C1 segment of cervical spinal cord (tissue), 14 donors: ENCODE measurements at places on chromosomes 6 and 20.
A peak's percentile ranks its signal among the peaks of the same experiment; 100 is the strongest.

DNA sequence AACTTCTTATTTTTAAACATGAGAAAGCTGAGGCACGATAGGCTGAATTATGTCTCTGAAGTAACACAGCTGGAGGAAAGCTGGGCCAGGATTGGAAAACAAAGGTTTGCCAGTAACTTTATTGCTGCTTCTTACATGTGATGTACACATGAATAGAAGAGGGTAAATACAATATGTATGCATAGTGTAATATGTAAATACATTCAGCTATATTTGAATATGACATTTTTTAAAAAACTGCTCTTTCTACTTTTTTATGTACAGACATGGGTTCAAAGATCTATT is 90.2 kb downstream of the ADTRP start:
- DNase-seq = no peak

- no peak for DNase-seq
These were observed 217.9 kb downstream of the CLVS2 start for GRCh38 chr6:123213921-123214320.

GRCh38 chr6:155247618-155248007 is 16.2 kb upstream of the CLDN20 start:
- no peak for DNase-seq

DNA sequence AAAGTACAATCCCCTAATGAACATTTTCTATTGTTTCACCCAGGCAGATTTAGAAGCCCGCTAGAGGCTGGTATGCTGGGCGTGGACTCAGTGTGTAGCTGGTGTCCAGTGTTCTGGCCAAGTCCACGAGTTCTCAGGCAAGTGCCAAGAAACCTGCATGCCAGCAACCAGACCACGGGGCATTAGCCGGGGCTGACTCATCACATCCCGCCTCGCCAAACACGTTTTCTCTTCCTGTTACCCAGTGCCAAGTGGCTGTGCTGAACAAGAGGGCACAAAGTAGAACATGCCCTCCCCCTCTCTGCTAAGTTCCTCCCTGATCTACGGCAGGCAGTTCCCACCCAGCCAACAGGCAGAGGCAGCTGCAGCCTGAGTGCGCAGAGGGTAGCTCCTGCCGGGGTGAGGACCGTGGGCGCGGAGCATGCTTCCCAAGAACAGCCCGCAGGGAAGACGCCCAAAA is 29.6 kb downstream of the RAMACL start:
- DNase-seq = peak; percentile 88

- DNase-seq = peak; percentile 75
These were observed 44.3 kb upstream of the PTGIS start for GRCh38 chr20:49612127-49612738.
